ENCODE measurements at places on chromosomes 3 and 15. TPM values are rescaled to one million over a fixed set of nuclear protein-coding genes. Genes with fewer than 3 reads are reported as not detected.

GOLGA8G gene
- not detected for total RNA-seq

CACNA2D2 gene
- total RNA-seq = 0.07 TPM

ZMYND10 gene
- 1.1 TPM for total RNA-seq

AMOTL2 gene
- 65.5 TPM for total RNA-seq

CADM2 gene
- 0.14 TPM for total RNA-seq

ITIH3 gene
- not detected for total RNA-seq

GRAMD2A gene
- 10.2 TPM for total RNA-seq

FOXB1 gene
- total RNA-seq = not detected

FAM107A gene
- total RNA-seq = not detected

WNT7A gene
- 12.5 TPM for total RNA-seq

NEK10 gene
- total RNA-seq = not detected
